ENCODE measurements at places on chromosomes 13 and 19.

- DNase-seq = no peak
Measured at GRCh38 chr13:73767191-73767741, 366.9 kb downstream of the KLF12 start.

GRCh38 chr19:15330801-15331418, 1.4 kb downstream of the BRD4 start:
- no peak for DNase-seq

GRCh38 chr13:31957772-31958171, 73.8 kb upstream of the FRY start:
- DNase-seq = no peak

GRCh38 chr13:33080972-33081590, 64.9 kb downstream of the KL start:
- DNase-seq = no peak

DNA sequence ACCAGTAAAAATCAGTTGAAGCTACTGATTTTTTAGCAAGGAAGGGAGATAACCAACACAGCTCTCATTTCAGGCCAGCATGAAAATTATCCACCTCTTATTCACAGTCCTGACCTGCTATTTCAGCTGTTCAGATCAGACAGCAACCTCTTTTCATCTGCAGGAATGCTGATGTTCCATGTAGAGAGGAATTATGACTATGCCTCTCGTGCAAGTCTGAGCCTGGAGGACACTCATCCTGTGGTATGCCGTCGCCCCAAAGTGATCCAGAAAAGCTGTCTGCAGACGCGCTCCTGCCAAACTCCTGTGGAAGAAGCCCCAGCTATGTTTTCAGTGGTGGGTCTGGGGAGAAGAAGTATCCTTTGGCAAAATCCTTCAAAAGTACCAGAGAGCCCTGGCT, 563.5 kb upstream of the SLITRK1 start:
- no peak for DNase-seq

- DNase-seq = no peak
Measured at GRCh38 chr19:42116308-42117075, 15.8 kb downstream of the POU2F2 start.

- DNase-seq = no peak
Measured at GRCh38 chr13:38419312-38419873, 69.7 kb downstream of the UFM1 start.

- DNase-seq = no peak
Measured at GRCh38 chr19:34224996-34225658, 29.2 kb upstream of the GARRE1 start.

DNA sequence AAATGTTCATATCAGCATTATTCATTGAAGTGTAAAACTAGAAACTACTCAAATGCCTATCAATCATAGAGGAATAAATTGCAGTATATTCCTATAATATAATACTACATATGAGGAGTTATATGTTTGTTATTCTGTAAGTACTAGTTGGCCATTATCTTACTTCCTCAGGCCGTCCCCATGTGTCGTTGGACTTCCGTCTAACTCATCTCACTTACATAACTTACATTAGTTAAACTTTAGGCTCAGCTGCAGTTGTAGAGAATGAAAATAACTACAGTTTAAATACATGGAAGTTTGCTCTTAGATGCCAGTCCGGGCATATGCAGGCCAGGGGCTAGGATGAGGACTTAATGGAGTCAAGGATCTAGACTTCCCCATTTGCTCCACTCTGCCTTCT, 8.6 kb upstream of the EPSTI1 start:
- no peak for DNase-seq

GRCh38 chr13:66033924-66034323, 1196.2 kb downstream of the PCDH9 start:
- DNase-seq = no peak

- no peak for DNase-seq
Measured at GRCh38 chr13:34864671-34865070, 77.4 kb upstream of the NBEA start.

- DNase-seq = no peak
Measured at GRCh38 chr13:79307866-79308298, 98.2 kb downstream of the RBM26 start.

DNA sequence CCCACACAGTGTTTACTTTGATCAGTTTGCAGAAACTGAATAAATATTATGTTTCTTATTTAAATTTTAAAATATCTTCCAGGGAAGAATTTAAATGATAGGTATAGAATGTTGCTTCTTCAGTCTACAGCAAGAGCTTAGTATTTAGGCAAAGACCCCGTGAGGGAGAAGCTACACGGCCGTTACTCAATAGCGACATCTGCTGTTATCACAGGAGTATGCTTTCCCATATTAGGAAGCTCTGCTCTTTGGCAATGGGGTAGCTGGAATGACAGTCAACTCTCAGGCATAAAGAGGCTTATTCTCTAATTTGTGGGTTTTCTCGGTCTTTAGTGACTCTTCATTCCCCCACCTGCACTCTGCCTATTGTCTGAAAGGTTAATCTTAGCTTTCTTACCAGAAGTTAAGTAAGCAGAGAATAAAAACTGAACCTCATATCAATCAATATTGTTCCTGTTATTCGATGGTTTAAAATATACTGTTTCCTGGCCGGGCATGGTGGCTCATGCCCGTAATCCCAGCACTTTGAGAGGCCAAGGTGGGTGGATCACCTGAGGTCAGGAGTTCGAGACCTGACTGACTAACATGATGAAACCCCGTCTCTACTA, 13.2 kb upstream of the LHFPL6 start:
- no peak for DNase-seq

DNA sequence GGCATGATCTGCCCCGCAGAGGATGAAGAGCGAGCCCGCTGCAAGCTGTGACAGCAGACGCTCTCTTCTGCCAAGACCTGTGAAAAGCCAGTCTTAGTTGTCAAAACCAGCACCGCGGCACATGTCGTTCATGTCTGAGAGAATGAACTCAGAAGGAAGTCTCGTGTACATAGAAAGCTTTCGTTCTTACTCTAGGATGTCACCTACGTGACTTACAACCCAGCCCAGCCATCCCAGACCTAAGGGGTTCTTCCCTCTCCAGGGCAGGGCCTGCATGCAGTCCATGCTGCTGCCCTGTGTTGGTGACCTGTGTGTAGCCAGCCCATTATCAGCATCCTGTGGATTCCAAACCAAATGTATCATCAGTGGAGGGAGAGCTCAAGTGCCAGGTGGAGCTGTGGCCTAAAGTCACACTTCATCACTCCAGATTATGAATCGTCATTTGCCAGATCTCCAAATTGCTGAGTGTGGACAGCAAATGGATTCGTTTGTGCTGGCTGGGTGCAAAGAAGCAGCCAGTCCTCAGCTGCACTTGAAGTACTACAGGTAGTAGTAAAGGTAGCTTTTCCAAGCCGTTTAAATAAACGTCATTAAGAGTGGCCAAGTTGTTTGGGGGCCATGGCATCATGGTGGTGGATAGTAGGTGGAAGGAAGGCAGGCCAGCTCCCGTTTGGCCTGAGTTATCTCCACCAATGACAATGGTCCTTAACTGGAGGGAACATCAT, 73.9 kb upstream of the GPR183 start:
- DNase-seq = peak; percentile 41

GRCh38 chr19:2168619-2169424, 5.1 kb downstream of the DOT1L start:
- DNase-seq = peak; percentile 85

GRCh38 chr13:26230703-26231102, 8.6 kb upstream of the RNF6 start:
- DNase-seq = no peak

DNA sequence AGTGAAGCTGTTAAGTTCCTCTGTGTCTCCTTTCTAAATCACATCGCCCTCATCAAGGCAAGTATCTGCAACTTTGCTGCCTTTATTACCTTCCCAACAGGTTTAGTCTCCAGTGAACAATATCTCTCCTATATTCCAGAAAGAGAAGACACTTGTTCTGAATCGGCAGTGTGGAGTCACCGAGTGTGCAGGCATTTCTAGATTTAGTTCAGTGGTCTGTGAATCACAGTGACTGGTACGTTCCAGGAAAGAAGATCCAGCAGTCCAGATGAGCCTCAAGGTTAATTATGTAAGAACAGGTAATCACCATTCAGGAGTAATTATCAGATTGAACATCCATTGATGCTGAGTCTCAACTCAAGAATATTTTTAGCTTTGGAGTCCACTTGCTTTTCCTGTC, 497.0 kb downstream of the FOXO1 start:
- no peak for DNase-seq

GRCh38 chr13:101690871-101691270, 238.4 kb downstream of the ITGBL1 start:
- no peak for DNase-seq

DNA sequence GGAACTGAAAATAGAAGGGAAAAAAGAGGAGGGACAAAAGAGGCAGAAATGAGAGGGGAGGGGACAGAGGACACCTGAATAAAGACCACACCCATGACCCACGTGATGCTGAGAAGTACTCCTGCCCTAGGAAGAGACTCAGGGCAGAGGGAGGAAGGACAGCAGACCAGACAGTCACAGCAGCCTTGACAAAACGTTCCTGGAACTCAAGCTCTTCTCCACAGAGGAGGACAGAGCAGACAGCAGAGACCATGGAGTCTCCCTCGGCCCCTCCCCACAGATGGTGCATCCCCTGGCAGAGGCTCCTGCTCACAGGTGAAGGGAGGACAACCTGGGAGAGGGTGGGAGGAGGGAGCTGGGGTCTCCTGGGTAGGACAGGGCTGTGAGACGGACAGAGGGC, at the start of gene CEACAM5:
Gene CEACAM5 (plus strand): TSS at position 146 of the 400 bp plus-strand sequence. CDS start 106 bp downstream, at position 252.
- DNase-seq = no peak

Data from stimulated activated CD8-positive, alpha-beta memory T cell treated with anti-CD3 and anti-CD28 coated beads, Interleukin-2, amount 100 ng/mL, for 48 hours (primary cell).